ENCODE measurements at places on chromosomes 7 and 10. TPM values are rescaled to one million over a fixed set of nuclear protein-coding genes. Genes with fewer than 3 reads are reported as not detected.

Gene MCM10
- total RNA-seq: 0.31 TPM

Gene DLX6
- total RNA-seq: not detected

Gene CHST15
- total RNA-seq: 17.1 TPM

Gene DNAH11
- not detected for total RNA-seq

Gene MYL7
- not detected for total RNA-seq

Gene ENTPD1
- 0.49 TPM for total RNA-seq

Gene VSTM4
- 5.3 TPM for total RNA-seq

Gene GIMAP4
- 0.54 TPM for total RNA-seq

Gene SNCG
- 6.4 TPM for total RNA-seq

Gene GJD4
- not detected for total RNA-seq

Gene CNTNAP2
- total RNA-seq: 0.31 TPM

Gene PTPRE
- total RNA-seq: 6.8 TPM

Gene GARIN1A
- total RNA-seq: 0.19 TPM

Gene CDNF
- total RNA-seq: 2.6 TPM

Gene PSD
- 19.7 TPM for total RNA-seq

Gene AOAH
- not detected for total RNA-seq

Gene ZC3HAV1L
- total RNA-seq: 38.6 TPM

Gene LRMDA
- total RNA-seq: 1.2 TPM

Gene UBN2
- total RNA-seq: 6.0 TPM

Gene ENKUR
- total RNA-seq: 0.10 TPM

Gene CC2D2B
- not detected for total RNA-seq

Gene CPEB3
- total RNA-seq: 1.7 TPM

Gene OIT3
- total RNA-seq: not detected

Gene CDH23
- total RNA-seq: 0.31 TPM

Gene ADAM22
- total RNA-seq: 0.19 TPM

Gene COL13A1
- total RNA-seq: 7.6 TPM

Gene FIS1
- 185 TPM for total RNA-seq

Gene PIK3CG
- total RNA-seq: 0.39 TPM

Gene TMEM225B
- total RNA-seq: 0.87 TPM

Gene EBLN1
- total RNA-seq: not detected

Gene ACBD7
- 2.2 TPM for total RNA-seq

Gene IDI2
- not detected for total RNA-seq
